Left colon (tissue), 2 donors: ENCODE measurements at places on chromosomes 2 and 18.

- DNase-seq, result no peak
Measured at GRCh38 chr2:85415980-85416650, 2.4 kb upstream of the SH2D6 start.

- no peak for DNase-seq
Measured at GRCh38 chr2:3185256-3185655, 192.4 kb downstream of the EIPR1 start.

GRCh38 chr2:4678927-4679326 is 975.6 kb downstream of the DCDC2C start:
- DNase-seq, result no peak

DNA sequence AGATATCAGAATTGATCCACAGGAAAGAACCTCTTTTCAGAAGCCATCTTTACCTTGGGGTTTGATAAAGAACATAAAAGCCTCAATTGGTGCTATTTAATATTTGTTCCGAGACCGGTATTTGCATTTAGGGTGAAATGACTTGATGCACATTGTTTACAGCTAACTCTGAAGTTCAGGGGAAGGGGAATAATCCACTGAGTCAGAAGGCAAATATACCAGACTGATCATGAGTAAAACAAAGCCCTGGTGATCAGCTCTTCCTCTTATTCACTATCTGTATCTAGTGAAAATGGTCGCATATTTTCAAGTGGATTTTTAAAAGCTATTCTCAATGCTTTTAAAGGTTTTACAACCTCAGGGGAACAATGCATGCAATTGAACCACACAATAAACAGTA is 53.0 kb upstream of the ATP8B1 start:
- DNase-seq, result no peak

GRCh38 chr2:136486115-136486514 is 279.2 kb upstream of the THSD7B start:
- no peak for DNase-seq

DNA sequence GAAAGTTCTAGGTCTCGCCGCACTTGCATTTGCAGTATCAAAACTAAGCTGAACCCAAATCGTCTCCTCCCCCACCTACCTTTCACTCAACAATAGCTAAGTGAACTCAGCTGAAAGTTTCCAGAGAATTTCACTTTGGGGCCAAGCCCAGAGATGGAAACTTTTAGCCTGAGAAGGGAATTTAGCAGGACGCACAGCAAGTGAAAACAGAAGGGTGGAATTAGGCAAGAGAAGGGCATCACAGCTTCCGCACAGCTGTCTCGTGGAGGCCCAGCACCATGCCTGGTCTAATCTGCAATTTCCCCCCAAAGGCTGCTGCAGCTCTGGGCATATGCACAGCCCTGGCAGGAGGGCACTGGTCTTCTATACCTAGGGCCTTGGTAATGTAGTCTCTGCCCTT is 262.0 kb downstream of the TNS1 start:
- DNase-seq, result no peak

GRCh38 chr2:189751080-189751658 is 11.4 kb downstream of the OSGEPL1 start:
- peak; percentile 37 for DNase-seq

DNA sequence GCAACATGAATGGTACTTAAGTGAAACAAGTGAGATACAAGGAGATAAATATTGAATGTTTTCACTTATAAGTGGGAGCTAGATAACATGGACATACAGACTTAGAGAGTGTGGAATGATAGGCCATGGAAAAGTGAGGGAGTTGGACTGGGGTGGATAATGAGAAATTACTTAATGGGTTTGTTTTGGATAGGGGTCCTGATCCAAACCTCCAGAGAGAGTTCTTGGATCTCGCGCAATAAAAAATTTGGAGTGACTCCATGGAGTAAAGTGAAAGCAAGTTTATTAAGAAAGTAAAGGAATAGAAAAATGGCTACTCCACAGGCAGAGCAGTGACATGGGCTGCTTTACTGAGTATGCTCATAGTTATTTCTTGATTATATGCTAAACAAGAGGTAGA is 508.9 kb downstream of the CNTNAP5 start:
- no peak for DNase-seq

DNA sequence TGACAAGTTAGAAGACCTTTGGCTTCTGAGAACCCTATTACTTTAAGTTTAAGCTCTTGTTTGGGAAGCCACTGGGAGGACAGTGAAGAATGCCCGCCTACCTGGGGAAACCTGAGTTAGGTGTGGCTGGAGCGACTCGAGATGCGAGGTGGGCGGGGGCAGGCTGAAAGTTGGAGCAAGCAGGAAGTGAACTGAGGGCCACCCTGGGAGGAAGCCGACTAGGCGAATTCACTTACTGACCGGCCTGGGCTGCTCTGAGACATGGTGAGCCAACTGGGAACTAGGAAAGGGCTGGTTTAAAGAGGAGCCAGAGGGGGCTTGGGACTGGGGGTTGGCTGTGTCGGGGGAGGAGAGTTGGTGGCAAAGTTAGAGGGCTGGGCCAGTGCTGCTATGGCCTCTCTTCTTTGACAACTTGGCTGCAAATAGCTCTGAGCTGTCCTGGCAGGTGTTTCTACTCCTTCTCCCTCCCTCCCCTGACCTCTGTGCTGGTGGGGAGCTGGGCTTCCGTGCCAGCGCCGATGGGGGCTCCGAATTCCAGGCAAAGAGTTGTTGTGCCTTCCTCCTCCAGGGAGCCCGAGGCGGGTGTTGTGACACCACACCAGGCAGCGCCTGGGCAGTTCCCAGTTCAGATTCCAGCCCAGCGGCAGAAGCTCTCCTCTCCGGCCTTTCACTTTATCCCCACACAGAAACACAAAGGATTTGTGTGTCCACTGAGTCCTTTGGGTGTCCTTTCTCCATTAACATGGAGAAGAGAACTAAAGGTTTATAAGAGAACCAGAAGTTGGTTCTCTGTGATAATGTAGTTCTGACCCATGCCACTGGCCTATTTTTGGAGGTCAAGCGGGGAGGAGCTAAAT is at the start of gene VAMP8:
TSS of gene VAMP8 (plus strand) at position 201 of the 857 bp plus-strand sequence. CDS start at position 262, 61 bp downstream.
- DNase-seq, result peak; percentile 92
